ENCODE measurements at places on chromosomes 5 and 9.

DNA sequence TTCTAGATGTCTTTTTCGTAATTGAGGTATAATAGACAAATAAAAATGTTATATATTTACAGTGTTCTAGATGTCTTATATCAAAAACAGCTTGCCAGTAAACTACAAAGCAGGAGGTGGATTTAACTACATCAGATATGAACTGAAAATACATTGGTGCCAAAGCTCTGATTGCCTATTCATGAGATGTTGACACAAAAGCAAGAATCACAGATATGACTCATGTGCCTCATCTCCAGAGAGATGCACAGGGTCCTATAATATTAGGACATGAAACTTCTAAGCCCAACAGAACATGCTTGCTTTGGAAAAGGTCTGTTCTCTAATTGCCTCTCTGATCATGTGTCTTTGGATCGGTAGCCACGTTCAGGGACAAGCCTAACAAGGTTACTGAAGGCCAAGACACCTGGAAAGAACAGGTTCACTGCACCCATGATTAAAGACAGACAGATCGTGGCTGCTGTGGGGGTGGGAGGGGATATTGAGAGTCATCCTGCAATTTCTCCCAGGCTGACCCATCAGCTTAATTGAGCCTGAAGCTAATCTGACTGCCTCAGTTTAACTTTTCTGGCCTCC lies 16.8 kb downstream of the ABCA1 start:
- no peak for DNase-seq

DNA sequence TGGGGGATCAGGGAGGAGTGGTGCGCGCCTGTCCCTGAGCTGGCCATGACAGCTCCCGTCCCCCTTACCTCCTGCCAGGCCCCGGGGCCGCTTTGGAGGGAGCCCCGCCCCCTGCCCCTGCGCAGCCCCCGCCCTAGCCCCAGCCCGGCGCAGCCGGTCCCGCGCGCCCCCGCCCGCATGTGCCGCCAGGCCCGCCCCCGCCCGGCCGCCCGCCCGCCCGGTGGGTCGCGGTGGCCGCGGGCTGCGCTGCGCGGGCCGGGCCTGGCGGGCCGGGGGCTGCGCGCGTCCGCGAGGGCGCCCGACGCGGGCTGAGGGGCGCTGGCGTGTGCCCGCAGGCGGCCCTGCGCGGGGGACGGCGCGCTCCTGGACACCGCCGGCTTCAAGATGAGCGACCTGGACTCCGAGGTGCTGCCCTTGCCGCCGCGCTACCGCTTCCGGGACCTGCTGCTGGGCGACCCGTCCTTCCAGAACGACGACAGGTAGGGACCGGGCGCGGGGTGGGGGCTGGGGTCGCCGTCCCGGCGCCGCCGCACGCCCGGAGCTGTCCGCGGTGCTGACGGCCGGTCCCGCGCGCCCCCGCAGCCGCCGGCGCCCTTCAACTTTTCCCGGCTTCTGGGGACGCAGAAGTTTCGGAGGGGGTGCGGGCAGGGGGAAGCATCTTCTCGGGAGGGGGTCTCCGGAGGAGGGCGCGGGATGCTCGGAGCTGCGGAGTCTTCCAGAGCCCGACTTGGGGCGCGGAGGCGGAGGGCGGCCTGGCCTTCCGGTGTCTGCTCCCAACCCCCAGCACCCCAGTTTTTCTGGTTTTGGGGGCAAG lies 12.5 kb downstream of the KCNT1 start:
- no peak for DNase-seq

DNA sequence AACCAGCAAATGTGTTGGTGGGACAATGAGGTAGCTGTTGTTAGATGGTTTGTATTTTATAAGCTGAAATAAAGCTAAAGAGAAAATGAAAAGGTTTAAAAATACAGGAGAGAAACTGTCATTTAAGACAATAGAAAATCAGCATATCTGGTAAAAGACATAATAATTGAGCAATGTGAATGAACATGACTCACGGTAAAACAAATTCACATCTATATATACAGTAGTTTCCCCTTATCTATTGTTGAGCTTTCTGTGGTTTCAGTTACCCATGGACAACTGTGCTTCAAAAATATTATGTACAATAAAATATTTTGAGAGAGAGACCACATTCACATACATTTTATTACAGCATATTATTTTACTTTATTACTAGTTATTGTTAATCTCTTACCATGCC lies 1649.8 kb downstream of the EFNA5 start:
- no peak for DNase-seq

- DNase-seq: no peak
Measured at GRCh38 chr5:9621379-9621903, 8.7 kb downstream of the TAS2R1 start.

GRCh38 chr9:18333157-18333556 lies 140.8 kb upstream of the ADAMTSL1 start:
- no peak for DNase-seq

DNA sequence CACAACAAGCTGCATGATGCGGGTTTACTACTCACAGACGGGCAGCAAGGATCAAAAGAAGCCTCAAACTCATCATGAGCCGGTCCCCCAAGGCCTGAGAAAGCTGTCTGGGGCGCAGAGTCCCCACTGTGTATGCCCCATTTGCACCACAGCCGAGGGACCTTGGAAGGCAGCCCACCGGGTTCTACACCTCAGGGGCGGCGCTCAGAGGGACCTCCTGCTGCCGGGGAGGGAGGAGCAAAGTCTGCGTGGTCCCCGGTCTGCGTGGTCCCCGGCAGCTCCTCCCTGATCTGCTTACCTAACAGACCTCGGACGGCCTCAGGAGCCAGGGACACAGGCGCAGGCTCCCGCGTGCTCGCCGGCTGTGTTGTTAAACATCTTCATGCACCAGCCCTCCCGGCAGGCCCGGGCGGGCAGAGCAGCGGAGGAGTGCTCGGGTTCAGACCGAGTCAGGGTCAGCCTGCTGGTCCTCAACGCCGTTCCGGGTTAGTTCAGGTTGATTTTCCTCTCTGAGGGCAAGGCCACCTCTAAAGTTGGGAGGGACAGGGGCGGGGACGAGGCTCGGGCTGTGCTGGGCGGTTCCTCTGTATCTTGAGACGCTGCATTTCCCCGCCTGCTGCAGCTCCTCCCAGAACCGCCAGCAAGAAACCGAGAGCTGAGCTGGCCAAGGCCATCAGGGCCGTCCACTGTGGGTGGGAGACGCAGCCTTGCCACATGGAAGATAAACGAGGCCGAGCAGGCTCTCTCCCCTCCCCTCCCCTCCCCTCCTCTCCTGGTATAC lies 74.6 kb downstream of the MRPL36 start:
- no peak for DNase-seq

DNA sequence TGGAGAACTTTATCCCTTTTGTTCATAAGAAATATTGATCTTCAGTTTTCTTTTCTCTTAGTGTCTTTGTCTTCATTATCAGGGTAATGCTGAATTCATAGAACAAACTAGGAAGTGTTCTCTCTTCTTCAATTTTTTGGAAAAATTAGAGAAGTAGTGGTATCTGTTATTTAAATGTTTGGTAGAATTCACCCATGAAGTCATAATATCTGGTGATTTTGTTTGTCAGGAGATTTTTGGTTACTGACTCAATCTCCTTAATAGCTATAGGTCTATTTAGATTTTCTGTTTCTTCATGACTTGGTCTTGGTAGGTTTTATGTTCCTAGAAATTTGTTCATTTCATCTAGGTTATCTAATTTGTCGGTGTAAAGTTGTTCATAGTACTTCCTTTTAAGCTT lies 45.4 kb upstream of the STARD4 start:
- no peak for DNase-seq

DNA sequence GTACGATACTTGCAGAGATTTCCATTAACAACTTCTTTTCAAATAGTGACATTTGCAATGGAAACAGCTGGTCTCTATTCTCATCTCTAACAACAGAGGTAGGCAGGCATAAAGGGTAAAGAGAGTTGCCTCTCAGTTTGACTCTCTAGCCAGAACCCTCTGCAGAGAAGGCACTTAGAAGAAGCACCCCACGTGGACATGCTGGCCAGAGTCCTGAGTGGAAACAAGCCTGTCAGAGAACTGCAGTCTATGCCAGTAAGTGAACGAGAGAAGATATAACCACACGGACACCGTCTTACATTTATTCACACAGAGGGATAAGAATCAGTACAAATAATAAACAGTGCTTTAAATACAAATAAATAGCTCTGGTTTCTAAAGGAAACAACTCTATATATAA lies 11.0 kb upstream of the LHX6 start:
- DNase-seq: no peak

Measured in CD4-positive, alpha-beta T cell treated with Interleukin-15 for 4 hours (primary cell).